ENCODE measurements at places on chromosomes 11 and 22.

DNA sequence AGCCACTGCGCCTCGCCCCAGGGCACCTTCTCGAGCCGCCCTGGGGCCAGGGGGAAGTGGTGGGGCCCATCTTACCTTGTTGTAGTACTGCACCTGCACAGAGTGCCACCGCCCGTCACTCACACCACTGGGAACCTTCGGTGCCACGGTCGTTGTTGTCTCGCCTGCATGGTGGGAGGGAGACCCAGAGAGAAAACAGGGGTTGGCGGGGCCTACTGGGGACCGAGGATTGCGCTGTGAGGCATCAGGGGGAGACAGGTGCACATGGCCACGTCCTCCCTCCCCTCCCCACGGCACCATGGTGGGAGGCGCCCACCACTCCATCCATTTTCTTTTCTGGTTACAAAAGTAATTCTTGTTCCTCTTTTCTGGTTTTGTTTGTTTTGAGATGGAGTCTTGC is 97.8 kb downstream of the TRMU start:
- DNase-seq, result no peak

DNA sequence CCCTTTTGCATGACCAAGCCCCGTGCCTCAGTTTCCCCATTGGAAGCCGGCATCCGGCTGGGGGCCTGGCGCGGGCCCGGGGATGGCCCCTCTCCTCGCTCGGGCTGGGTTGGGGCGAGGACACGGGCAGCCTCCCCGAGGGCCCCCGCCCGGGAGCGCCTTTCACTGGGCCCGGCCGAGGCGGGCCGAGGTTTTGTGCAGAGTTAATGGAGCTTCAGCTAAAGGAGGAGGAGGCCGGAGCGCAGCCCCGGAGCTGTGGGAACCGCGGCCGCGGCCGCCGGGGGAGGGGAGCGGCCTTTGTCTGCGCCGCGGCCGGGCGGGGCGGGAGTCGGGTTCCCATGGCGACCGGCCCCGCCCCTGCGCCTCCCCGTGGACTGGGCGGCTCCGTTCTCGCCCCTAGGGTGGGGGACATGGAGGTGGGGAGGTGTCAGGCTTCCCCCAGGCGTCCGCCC is 1.4 kb upstream of the MAPK11 start:
- DNase-seq, result no peak

DNA sequence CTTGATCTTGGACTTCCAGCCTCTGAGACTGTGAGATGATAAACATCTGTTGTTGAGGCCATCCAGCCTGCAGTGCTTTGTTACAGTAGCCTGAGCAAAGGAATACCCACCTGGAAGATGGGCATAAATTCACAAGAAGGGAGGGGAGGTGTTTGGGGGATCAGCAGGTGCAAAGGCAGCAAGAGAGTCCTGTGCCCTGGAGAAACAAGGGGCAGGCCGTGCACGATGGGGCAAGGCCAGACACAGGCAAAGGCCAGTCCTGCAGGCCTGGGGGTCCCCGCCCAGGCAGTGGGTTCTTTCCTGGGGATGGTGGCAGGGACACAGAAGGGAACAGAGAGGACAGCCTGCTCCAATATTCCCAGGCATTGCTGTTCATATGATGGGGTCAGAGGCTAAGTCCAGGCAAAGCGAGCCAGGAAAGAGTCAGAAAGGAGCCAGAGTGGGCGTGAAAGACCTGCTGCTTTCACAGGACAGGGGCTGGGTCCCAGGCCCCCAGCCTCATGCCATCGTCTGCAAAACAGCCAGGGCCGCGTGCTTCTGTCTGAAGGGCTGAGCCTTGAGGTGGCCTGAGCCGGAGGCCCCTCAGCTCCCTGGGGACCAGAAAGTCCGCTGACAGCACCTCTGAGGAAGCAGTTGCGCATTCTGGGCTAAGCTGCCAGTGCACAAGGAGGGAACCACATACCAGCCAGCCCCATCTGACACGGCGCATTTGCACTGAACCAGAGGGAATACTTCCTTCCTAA is 48.8 kb downstream of the MYEOV start:
- DNase-seq, result no peak

- DNase-seq, result no peak
Observed at GRCh38 chr11:131600628-131601027, 230.2 kb downstream of the NTM start.

- DNase-seq, result no peak
Observed at GRCh38 chr11:59807047-59807610, 3.4 kb downstream of the MRPL16 start.

DNA sequence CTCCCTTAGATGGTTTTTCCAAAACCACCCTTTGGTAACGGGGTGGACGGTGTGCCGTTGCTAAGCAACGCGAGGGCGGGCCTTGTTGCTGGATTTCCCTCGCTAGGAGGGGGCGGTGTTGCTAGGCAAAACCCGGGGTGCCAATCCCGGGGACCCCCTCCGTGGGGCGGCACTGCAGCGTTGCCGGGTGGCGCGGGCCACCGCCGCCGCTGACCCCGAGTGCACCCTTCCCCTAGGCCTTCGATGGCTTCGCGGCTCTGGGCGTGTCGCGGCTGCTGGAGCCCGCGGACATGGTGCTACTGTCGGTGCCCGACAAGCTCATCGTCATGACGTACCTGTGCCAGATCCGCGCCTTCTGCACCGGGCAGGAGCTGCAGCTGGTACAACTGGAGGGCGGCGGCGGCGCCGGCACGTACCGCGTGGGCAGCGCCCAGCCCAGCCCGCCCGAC is 8.9 kb downstream of the EHBP1L1 start:
- no peak for DNase-seq

- no peak for DNase-seq
Observed at GRCh38 chr22:24247564-24248344, 2.9 kb upstream of the GGT5 start.

GRCh38 chr11:69293087-69293486 is 868 bp upstream of the MYEOV start:
- no peak for DNase-seq

- no peak for DNase-seq
Observed at GRCh38 chr11:132187386-132187785, 817.0 kb downstream of the NTM start.

DNA sequence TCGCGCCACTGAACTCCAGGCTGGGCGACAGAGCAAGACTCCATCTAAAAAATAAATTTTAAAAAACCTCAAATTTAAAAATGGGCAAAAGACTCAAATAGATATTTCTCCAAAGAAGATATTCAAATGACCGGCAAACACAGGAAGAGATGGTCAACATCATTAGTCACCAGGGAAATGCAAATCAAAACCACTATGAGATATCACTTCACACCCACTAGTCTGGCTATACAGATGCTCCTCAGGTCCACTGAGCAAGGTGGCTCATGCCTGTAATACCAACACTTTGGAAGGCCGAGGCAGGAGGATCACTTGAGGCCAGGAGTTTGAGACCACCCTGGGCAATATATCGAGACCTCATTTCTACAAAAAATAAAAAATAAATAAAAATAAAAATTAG is 43.3 kb upstream of the SLC35C1 start:
- no peak for DNase-seq

DNA sequence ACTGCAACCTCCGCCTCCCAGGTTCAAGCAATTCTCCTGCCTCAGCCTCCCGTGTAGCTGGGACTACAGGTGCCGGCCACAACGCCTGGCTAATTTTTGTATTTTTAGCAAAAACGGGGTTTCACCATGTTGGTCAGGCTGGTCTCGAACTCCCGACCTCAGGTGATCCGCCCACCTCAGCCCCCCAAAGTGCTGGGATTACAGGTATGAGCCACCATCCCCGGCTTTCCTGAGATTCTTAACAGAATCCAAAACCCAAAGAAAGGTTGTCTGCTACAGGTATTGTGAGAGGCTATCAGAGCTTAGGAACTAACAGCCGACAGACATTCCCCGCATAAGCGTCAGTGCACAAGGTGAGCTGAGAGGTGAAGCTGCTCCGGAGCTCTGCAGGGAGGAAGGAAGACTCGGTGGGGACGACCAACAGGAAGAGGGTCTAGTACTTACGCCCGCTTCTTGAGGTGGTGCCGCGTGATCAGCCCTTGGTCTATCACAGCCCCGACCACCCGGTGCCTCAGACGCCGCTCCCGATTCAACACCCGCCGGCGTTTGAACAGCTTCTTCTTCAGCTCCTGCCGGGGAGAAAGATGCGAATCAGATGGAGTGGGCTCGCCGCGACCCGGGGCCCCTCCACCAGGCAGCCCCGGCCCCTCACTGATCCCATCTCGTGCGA is 470 bp downstream of the C11orf98 start:
- DNase-seq, result peak; percentile 64

GRCh38 chr11:120057595-120058581 is 80.0 kb downstream of the TRIM29 start:
- DNase-seq, result no peak

- DNase-seq, result no peak
Observed at GRCh38 chr11:5690736-5691135, 1.1 kb downstream of the TRIM22 start.

- no peak for DNase-seq
Observed at GRCh38 chr22:23828800-23829680, 9.8 kb downstream of the DERL3 start.

- no peak for DNase-seq
Observed at GRCh38 chr11:102680945-102681344, 24.6 kb downstream of the MMP27 start.

DNA sequence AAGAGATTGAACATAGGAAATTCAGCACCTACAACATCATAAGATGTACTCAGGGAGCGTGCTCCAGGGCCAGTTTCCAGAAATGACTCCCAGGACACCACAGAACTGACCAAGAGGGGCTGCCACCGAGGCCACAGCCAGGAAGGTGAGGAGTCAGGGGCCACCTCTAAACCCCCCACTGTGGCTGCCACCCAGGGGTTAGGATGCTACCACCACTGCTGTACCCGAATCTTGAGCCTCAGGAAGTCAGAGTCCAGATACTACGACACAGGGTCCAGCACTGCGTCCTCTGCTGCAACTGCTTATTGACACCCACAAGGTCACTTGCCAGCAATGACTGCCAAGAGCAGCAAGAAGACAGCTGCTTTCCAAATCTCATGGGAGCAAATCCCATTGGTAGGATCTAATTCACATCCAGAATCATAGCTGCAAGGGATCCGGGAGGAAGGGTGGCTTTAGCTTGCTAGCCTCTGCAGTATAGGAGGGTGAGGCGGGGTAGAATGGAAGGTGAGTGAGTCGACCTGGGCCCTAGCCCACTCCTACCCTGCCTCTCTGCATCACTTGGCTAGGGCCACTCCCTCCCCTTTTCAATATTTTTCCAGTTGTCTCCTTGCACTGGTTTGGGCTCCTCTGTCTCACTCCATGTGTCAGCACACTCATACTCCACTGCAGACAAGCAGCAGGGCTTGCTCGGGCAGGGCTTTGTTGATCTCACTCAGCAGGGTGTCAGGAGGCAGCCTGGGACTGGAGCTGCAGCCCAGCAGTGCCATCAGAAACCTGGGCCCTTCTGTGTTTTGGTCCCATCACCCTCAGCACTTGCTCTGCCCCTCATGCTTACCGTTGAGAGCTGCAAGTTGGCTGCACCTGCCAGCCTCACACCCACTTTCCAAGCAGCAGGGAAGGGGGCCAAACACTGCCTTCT is 18.1 kb upstream of the CYTH4 start:
- no peak for DNase-seq

DNA sequence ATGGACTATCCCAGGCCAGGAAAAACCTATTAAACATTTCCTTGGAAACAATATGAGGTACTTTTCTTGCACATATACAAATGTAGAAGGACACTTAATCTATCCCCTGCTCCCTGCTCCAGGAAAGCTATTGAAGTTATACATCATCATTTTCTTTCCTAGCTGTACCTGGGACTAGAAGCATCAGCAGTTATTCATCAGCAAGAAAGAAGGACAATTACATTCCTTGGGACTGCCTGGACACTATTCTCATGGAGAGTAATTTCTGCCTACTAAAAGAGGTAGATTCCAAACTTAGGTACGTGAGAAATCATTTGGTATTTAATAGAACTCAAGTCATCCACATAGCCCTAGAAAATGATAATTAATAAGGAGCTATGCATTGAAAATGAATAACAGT is 51.0 kb upstream of the PICALM start:
- no peak for DNase-seq

GRCh38 chr11:38796281-38796680 is 2198.2 kb upstream of the RAG2 start:
- DNase-seq, result no peak

- no peak for DNase-seq
Observed at GRCh38 chr22:36753916-36754315, 22.0 kb downstream of the IFT27 start.

- no peak for DNase-seq
Observed at GRCh38 chr11:57585301-57585700, 12.2 kb upstream of the SERPING1 start.

GRCh38 chr22:20567371-20567847 is 60.0 kb downstream of the MED15 start:
- DNase-seq, result no peak

GRCh38 chr22:28032861-28033260 is 113.8 kb upstream of the PITPNB start:
- no peak for DNase-seq
